Esophagus muscularis mucosa (tissue), 4 donors: ENCODE measurements at places on chromosomes 2 and 18.

DNA sequence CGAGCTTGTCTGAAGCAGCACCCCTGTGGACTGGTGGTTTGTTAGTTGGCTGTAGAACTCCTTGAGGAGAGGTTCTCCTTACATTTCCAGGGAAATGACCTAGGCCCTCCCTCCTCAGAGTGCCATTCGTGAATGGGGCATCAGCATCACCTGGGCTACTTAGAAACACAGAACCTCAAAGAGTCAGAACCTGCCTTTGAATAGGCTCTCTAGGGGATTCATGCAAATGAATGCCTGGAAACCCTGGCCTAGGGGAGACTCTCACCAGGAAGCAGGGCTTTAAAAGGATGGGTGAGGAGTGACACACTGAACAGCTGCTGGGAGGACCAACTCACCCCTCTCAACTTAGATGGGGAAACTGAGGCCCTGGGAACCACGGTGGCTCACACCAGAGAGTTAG is 2.1 kb upstream of the MOCOS start:
- no peak for DNase-seq

- no peak for DNase-seq
Measured at GRCh38 chr2:24745825-24746224, 47.4 kb downstream of the PTRHD1 start.

DNA sequence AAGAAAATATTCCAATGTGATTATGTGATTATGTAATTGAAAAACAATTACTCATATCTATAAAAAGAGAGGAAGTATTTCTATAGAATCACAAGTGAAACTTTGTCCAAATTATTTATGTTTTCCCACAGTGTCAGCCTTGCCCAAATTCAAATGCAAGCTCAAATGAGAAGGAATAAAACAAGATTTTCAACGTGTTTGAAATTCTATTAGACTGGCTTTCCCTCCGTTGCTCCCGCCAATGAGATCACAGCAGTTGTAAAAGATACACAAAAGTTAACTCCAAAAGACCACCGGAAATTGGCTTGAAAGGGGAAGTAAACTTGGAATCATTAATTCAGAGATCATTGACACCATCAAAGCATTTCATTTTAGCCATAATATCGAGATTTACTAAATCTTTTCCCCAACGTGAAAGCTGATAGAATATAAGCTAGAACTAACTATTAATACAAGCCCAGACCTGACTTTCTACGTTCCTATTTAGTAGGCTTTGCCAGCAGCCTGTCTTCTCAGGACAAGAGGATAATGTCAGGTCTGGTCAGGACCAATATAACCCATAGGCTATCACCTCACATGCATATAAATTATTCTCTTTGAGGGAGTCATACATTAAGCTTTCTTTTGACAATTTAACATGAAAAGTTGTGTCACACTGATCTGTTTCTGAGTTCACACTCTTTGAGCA is 222.6 kb upstream of the CHAC2 start:
- DNase-seq, result no peak

DNA sequence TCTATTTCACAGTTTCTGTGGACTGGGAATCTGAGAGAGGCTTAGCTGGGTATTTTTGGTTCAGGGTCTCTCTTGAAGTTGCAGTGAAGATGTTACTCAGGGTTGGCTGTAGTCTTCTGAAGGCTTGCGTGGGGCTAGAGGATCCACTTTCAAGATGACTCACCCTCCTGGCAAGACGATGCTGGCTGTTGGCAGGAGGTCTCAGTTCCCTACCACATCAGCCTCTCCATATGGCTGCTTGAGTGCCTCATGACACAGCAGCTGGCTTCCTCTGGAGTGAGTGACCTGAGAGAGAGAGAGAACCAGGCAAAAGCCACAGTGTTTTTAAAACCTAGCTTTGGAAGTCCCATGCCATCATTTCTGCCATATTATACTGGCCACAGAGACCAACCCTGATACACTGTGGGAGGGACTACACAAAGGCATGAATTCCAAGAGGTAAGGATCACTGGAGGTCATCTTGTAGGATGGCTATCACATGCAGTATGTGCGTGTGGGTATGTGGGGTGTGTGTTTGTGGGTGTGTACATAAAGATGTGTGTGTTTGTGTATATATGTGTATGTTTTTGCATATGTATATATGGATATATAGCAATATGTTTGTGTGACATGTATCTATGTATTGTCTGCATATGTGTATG is 25.1 kb downstream of the DNPEP start:
- DNase-seq, result no peak

- DNase-seq, result peak; percentile 31
Measured at GRCh38 chr18:23822590-23823385, 133.5 kb downstream of the LAMA3 start.

DNA sequence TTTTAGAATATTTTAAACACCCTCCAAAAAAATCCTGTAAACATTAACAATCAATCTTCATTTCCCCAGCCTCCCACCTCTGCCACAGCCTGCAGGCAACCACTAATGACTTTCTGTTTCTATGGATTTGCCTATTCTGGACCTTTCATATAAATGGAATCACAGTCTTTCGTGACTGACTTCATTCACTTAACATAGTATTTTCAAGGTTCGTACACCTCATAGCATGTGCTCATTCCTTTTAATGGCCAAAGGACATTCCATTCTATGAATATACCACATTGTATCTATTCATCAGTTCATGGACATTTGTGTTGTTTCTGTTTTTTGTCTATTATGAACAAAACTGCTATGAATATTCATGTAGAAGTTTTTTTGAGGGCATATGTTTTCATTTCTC is 48.5 kb downstream of the NAT8 start:
- DNase-seq, result no peak

DNA sequence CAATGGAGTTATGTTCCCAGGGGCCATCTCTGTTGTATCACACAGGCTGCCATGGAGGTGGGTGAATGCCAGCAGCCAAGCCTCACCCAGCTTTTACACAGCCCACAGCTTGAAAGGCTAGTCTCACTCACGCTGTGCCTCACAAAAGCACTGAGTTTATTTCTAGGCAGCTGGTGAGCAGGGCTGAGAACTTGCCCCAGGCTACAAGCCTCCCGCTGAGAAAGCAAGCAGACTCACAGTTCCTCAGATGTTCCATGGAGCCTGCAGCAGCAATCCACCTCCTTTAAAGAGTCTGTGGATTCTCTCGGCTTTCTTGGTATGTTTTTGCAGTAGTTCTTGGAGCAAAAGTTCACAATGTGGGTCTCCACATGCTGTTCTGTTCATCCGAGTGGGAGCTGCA is 40.9 kb upstream of the ALKAL2 start:
- DNase-seq, result no peak

- no peak for DNase-seq
Measured at GRCh38 chr2:241564596-241565410, 6.3 kb downstream of the BOK start.

DNA sequence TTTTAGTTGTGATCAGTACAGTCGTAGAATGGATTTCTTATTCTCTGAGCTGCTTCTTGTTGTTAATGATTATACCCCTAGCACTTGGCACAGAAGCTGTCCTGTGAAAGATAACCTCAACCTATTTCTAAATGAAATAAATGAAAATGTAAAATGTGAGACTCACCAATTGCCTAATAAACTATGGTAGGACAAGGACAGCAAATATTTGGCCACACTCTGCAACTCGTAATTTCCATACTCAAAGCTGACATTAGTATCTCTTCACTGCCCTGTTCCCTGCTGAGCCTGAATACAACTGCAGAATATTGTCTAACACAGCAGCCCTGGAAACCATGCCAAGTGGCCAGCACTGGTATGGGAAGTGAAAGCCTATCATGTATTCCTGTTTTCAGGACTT is 34.5 kb downstream of the TMEM182 start:
- no peak for DNase-seq

GRCh38 chr2:169977530-169977929 is 150.3 kb downstream of the UBR3 start:
- DNase-seq, result no peak

- no peak for DNase-seq
Measured at GRCh38 chr2:66585587-66585986, 150.7 kb downstream of the MEIS1 start.

DNA sequence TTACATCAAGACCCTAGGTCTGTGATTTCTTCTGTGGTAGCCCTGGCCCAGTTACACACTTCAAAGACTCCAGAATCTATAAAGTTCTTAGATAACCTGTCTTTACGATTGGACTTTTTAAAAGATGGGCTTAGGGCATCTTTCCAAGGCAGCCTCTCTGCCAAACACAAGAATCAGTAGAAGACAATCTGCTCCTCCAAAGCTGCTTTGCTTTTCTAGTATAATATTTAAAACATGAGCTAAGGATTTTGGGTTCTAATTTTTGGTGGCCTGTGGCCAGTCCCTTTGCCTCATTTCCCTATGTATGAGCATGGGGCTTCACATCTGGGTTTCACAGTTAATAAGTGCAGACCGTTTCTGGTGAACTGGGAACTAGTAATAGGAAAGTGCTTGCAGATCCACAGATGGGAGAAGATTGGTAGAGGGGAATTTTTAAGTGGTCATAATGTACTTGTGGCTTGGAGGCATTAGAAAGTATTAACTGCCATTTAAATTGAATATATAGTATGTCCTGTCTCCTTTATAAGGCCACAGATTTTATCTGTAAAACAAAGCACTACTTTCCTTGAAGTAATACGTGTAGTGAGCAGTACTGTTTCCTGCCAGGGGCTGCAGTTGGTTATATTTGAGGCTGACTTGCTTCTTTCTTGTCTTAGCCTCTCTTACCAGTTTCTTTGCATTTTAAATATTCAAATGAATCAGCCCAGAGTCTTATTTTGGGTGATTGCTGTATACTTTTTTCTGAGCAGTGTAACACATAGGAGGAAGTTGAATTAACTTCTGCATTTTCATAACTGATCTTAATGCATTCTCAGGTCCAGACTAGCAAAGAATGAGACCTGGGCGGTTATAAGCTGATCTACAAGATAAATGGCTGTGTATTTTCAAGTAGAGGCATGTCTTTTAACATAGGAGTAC is 1.5 kb downstream of the ARPC2 start:
- DNase-seq, result no peak

- DNase-seq, result no peak
Measured at GRCh38 chr2:37819186-37819585, 105.9 kb upstream of the RMDN2 start.

DNA sequence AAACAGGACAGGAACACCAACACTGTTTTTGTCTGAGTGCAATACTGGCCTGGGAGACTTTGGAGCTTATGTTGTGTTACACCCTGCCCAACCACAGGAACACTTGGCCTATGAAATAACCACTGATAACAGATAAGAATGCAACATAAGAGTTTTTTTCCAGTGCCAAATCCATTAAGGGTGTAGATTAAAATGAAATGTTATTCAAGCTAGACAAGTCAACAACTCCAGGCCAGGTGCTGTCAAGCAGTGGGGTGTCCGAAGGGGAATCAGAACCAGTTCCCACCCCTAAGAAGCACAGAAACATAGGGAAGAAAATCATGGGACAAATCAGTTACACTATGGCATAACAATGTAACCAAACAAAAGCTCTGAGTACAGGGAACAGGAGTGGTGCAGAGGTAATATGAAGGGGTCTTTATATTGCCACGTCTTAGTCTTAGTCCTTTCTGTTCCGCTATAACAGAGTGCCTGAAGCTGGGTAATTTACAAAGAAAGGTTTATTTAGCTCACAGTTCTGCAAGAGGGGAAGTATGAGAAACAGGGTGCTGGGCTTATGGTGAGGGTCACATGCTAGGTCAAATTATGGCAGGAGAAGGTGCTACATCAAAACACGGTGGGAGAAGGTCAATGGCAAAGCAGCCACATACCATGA is 3.8 kb downstream of the AFG3L2 start:
- no peak for DNase-seq

- DNase-seq, result no peak
Measured at GRCh38 chr2:196413821-196414274, 225.7 kb upstream of the CCDC150 start.

DNA sequence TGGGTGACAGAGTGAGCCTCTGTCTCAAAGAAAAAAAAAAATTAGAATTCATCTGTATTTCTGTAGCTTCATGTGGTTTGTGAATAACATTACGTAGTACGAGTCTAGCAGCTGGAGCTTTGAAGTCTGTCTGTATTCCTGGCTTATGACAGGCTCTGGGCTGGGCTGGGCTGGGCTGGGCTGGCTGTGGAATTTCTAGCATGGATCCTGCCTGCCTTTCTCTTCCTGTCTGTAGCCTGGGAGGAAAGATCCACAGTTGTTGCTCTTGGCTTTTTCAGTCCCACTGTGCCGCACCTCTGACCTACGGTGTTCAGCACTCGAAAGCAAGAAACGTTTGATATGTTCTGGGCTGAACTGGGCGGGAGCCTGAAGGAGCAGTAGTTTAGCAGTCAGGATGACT is 55.4 kb downstream of the BOLA3 start:
- DNase-seq, result no peak

GRCh38 chr2:217604527-217605194 is 398.1 kb downstream of the TNS1 start:
- DNase-seq, result peak; percentile 78

- no peak for DNase-seq
Measured at GRCh38 chr2:9710311-9710710, 79.5 kb upstream of the YWHAQ start.

- no peak for DNase-seq
Measured at GRCh38 chr2:178479275-178479616, 846 bp upstream of the FKBP7 start.

- no peak for DNase-seq
Measured at GRCh38 chr18:74069178-74070050, 78.2 kb downstream of the FBXO15 start.

GRCh38 chr2:228649447-228649846 is 468.0 kb upstream of the SPHKAP start:
- no peak for DNase-seq

DNA sequence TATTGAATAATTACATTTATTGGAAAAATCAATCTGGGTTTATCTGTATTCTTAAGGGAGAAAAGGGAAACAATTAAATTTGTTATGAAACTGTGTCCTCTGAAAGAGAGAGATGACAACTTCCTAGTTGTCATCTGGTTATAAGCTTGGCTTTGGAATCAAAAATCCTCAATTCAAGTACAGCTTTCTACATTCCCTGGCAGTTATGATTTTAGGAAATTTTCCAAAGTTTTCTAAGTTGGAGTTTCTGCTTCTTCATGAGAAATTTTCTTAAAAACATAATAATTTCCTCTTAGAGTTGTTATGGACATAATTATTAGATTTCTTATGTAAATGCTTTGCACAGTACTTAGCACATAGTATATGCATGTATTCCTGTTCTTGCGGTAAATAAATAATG is 625.6 kb upstream of the SLC39A10 start:
- DNase-seq, result no peak

DNA sequence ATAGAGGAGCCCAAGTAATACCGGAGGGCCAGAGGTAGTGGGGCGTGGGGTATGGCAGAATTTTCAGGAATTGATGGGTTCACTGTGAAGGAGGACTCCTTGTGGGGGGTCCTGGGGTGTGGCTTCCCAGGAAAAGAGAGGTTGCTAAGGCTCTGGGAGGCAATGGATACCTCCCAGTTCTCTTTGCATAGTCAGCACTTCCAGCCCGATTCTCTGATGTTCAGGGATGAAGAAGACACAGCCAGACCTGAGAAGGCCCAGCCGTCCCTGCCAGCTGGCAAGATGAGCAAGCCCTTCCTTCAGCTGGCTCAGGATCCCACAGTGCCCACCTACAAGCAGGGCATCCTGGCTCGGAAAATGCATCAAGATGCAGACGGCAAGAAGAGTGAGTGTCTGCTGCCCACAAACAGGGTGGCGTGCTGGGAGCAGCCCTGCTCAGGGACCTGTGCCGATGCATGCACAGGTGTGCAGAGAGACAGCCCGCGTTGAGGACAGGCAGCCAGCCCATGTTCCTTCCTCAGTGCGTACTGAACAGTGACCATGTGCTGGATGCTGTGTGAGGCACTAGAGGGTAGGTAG is 22.2 kb downstream of the PSD4 start:
- no peak for DNase-seq
